ENCODE measurements at places on chromosomes 2 and 18. TPM values are rescaled to one million over a fixed set of nuclear protein-coding genes. Genes with fewer than 3 reads are reported as not detected.
A peak's percentile ranks its signal among the peaks of the same experiment; 100 is the strongest.

GRCh38 chr2:16093639-16094529 is 153.5 kb downstream of the MYCN start:
- H3K36me3 ChIP-seq: no peaks in the 10 kb centered on the region
- H3K27me3 ChIP-seq: no peaks in the 10 kb centered on the region
- no peak overlapping the region for H3K4me3 ChIP-seq
- H3K4me1 ChIP-seq: peaks cover 17% of the 10 kb centered on the region
- no peak overlapping the region for H3K27ac ChIP-seq

DNA sequence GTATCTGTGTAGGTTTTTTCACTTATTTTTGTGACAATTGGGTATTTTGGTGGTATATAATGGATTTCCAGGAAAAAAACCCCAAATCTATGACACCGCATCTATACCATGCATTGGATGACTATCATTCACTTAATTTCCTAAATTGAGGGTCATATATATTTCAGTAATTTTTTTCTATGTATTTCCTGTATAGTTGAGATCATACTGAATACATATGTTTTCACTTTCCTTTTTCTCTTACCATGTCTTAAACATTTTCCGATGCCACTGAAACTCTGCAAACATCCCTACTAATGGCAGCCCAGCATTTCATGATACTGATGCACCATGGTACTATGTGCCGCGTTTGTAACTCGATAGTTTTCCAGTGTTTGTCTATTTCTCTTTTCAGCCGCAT is 40.4 kb downstream of the CDKL4 start:
- H3K4me1 ChIP-seq: peaks cover 22% of the 10 kb centered on the region
- H3K4me3 ChIP-seq: no peak overlapping the region
- no peaks in the 10 kb centered on the region for H3K27me3 ChIP-seq
- no peak for DNase-seq
- H3K36me3 ChIP-seq: peaks cover 8% of the 10 kb centered on the region

DNA sequence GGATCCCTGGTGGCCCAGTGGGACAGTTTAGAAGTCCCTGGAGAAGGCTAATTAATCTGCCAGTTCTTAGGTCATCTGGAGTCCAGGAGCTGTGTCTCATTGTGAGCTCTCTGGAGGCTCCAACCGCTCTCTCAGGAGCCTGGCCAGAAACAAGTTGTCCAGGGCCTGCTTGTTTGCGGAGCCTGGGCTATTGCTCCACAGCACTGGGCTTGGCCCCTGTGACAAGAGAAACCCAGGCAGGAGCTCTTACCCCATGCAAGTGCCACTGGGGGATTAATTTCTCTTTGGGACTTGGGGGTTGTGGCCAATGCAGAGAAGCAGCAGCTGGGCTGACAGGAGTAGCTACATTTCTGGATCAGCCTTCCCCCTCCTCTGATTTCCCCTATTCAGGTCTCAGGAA is 24.5 kb upstream of the TNP1 start:
- H3K27me3 ChIP-seq: no peaks in the 10 kb centered on the region
- DNase-seq: no peak
- peaks cover 10% of the 10 kb centered on the region for H3K4me1 ChIP-seq
- no peak overlapping the region for H3K4me3 ChIP-seq
- H3K36me3 ChIP-seq: no peaks in the 10 kb centered on the region
- H3K27ac ChIP-seq: no peak overlapping the region

- peak; percentile 0 for DNase-seq
- H3K36me3 ChIP-seq: no peaks in the 10 kb centered on the region
- H3K4me3 ChIP-seq: no peak overlapping the region
These were observed 46.6 kb upstream of the HPCAL1 start for GRCh38 chr2:10256031-10256514.

- DNase-seq: no peak
- H3K27ac ChIP-seq: peak overlapping the region; percentile 44
- H3K36me3 ChIP-seq: no peaks in the 10 kb centered on the region
- no peaks in the 10 kb centered on the region for H3K27me3 ChIP-seq
- H3K4me1 ChIP-seq: peaks cover 42% of the 10 kb centered on the region
- H3K4me3 ChIP-seq: no peak overlapping the region
These were observed 123.5 kb upstream of the ZFP36L2 start for GRCh38 chr2:43349904-43350303.

DNA sequence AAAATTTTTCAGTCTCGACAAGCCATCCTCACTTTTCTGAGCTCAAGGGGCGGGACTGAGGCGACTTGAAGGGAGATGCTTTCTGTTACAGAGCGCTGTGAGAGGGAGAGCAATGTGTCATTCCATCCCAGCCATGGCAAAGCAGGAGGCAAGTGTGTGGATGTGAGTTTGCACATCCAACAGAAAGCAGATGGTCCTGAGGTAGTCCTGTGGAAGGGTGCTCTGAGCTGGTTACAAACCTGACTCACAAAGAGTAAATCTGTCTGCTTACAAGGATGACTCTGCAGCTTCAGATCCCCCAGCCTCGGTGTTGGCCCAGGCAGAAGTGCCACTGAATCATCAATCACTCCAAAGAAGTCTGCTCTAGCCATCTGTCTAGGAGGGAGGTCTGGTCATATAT is 482.0 kb upstream of the DCC start:
- H3K4me1 ChIP-seq: peaks cover 10% of the 10 kb centered on the region
- no peaks in the 10 kb centered on the region for H3K27me3 ChIP-seq
- no peak overlapping the region for H3K27ac ChIP-seq
- H3K4me3 ChIP-seq: no peak overlapping the region
- no peak for DNase-seq

- H3K36me3 ChIP-seq: no peaks in the 10 kb centered on the region
- no peak overlapping the region for H3K27ac ChIP-seq
- H3K27me3 ChIP-seq: peaks cover 5% of the 10 kb centered on the region
- DNase-seq: no peak
- H3K4me3 ChIP-seq: peak overlapping the region; percentile 86
These were observed 1.3 kb downstream of the ERICH2 start for GRCh38 chr2:170771421-170771937.

- H3K4me1 ChIP-seq: peaks cover 56% of the 10 kb centered on the region
- H3K36me3 ChIP-seq: peaks cover 20% of the 10 kb centered on the region
- H3K27me3 ChIP-seq: no peaks in the 10 kb centered on the region
- peak overlapping the region; percentile 26 for H3K4me3 ChIP-seq
These were observed 2026.1 kb upstream of the CELF4 start for GRCh38 chr18:39591649-39592048.

DNA sequence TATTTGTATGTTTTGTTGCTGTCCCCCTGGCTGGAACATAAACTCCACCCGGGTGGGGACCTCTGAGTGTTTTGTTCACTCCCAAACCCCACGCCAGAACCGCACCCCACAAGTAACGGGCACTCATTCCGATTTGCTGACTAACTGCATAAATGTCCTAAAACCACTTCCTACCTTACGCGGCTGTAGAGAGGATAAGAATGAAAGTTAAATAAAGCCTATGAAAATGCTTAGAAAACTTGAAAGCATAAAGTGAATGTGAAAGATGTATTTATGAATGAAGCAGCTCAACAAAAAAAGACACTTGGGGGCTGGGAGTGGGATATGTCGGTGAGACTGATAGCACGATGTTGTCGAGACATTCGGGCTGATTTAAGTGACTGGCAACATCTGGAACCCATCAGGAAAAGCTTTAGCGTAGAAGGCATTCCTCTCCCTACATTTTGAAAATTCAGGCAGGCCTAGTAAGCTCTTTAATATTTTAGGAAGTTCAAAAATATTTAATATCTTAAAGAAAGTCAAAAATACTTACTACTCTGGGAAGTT is 206.7 kb downstream of the SH3RF3 start:
- no peak overlapping the region for H3K27ac ChIP-seq
- peaks cover 23% of the 10 kb centered on the region for H3K4me1 ChIP-seq
- no peaks in the 10 kb centered on the region for H3K27me3 ChIP-seq
- no peak overlapping the region for H3K4me3 ChIP-seq
- H3K36me3 ChIP-seq: no peaks in the 10 kb centered on the region

DNA sequence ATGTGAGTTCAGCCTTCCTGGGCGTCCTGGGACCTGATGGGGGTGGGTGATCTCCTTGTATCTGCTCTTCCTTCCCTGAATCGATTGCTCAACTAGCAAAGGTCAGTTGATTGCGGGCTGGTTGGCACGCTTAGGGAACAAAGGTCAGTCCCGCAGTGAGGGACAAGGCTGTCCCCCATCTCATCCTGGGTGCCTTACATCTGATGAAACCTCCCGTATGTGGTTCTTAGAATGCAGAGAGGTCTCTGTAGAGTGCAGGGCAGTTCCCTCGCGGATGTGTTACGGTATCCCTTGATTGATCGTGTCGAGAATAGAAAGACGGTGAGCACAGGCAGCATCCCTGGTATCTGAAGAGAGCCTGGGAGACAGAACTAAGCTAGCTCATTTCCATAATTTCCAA is 56.4 kb upstream of the RBM44 start:
- H3K4me1 ChIP-seq: peaks cover 63% of the 10 kb centered on the region
- no peak overlapping the region for H3K27ac ChIP-seq
- no peaks in the 10 kb centered on the region for H3K27me3 ChIP-seq
- H3K36me3 ChIP-seq: peaks cover 6% of the 10 kb centered on the region
- no peak overlapping the region for H3K4me3 ChIP-seq

DNA sequence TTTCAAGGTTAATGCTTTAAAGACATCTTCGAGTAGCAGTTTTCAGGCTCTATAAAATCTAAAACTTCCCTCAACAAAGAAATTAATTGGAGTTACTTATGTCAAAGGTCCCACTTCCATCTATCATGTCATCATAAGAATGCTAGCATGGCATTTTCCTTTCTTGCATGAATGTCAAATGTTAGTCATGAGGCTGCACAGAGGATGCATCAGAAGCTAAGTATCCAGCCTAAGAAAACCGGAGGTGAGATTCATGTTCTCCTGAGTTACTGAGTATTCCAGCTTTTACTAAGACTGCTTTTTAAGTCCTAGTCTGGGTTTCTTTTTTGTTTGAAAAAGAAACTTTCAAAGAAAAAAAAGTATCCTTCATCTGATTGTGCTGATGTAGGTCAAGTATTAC is 130.6 kb upstream of the CDH19 start:
- no peak for DNase-seq
- H3K27ac ChIP-seq: no peak overlapping the region
- peaks cover 18% of the 10 kb centered on the region for H3K4me1 ChIP-seq
- H3K27me3 ChIP-seq: no peaks in the 10 kb centered on the region
- no peak overlapping the region for H3K4me3 ChIP-seq

DNA sequence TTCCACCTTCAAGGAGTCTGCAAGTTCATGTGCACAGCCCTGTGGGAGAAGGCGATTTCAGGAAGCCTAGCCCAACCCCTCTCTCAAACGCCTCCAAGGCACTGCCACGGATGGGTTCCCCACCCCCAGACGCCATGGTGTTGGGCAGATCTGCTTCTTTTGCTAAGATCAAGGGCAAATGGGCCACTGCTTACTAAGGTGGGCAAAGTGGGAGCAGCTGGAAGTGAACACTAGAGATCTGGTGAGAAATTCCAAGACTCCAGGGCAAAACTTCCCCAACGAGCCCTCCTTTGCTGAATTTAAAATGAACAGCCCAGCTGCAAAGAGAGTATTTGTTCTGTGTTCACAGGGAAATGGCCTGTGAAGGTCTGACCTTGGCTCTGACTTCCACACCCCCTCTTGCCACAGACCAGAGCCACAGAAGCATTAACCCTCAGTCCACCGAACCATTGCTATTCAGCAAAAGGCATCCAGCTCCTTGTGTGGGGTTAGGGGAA is 45.1 kb upstream of the ZBTB7C start:
- H3K4me3 ChIP-seq: no peak overlapping the region
- H3K27ac ChIP-seq: no peak overlapping the region
- peaks cover 2% of the 10 kb centered on the region for H3K27me3 ChIP-seq
- peaks cover 7% of the 10 kb centered on the region for H3K4me1 ChIP-seq

- DNase-seq: no peak
- H3K4me3 ChIP-seq: peak overlapping the region; percentile 86
- H3K27ac ChIP-seq: no peak overlapping the region
- H3K36me3 ChIP-seq: no peaks in the 10 kb centered on the region
- peaks cover 12% of the 10 kb centered on the region for H3K27me3 ChIP-seq
These were observed 69.9 kb downstream of the PLB1 start for GRCh38 chr2:28565720-28566295.

DNA sequence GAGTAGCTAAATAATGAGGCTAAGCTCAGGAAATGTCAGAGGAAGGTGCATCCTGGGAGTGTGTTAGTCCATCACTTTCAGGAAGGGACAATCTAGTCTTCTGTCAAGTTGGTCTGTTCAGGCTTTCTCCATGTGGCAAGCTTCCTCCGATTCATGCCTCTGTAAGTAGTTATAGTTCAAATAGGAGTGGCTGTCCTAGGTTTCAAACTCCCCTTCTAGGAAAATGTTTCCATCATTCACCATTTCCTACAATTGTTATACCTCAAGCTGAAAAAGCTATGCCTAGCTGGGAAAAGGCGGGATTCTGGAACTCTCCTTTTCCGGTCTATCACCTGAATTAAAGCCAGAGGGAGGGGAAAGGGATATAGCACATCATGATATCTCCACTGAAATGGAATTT is 287.7 kb upstream of the ZSWIM2 start:
- no peaks in the 10 kb centered on the region for H3K27me3 ChIP-seq
- H3K36me3 ChIP-seq: no peaks in the 10 kb centered on the region
- no peaks in the 10 kb centered on the region for H3K4me1 ChIP-seq

- H3K27me3 ChIP-seq: peaks cover 10% of the 10 kb centered on the region
- no peak for DNase-seq
- H3K27ac ChIP-seq: no peak overlapping the region
- no peak overlapping the region for H3K4me3 ChIP-seq
- H3K4me1 ChIP-seq: no peaks in the 10 kb centered on the region
These were observed 634.3 kb upstream of the SOX11 start for GRCh38 chr2:5057891-5058351.

- peaks cover 64% of the 10 kb centered on the region for H3K4me1 ChIP-seq
- peaks cover 23% of the 10 kb centered on the region for H3K27me3 ChIP-seq
- H3K36me3 ChIP-seq: no peaks in the 10 kb centered on the region
- H3K4me3 ChIP-seq: peak overlapping the region; percentile 48
- no peak for DNase-seq
These were observed 13.2 kb downstream of the SH2D6 start for GRCh38 chr2:85431570-85432205.

- H3K36me3 ChIP-seq: no peaks in the 10 kb centered on the region
- DNase-seq: no peak
- H3K4me3 ChIP-seq: no peak overlapping the region
- 0 out of 2 replicates have a peak overlapping the region, but pooled peaks have one; percentile 3 for H3K27ac ChIP-seq
These were observed 22.6 kb downstream of the FOXI3 start for GRCh38 chr2:88429929-88430328.

The ALKAL2 gene
- total RNA-seq: 4.3 TPM

The SUCLG1 gene
- 52.4 TPM for total RNA-seq

The EMILIN1 gene
- total RNA-seq: 3.5 TPM

The ZCCHC2 gene
- total RNA-seq: 16.7 TPM

The DRC1 gene
- not detected for total RNA-seq

The GPR155 gene
- 1.0 TPM for total RNA-seq

The IL1A gene
- 0.42 TPM for total RNA-seq

The CFAP221 gene
- total RNA-seq: 0.14 TPM
